ENCODE measurements at places on chromosomes 6 and 20.
A peak's percentile ranks its signal among the peaks of the same experiment; 100 is the strongest.

- DNase-seq, result no peak
- peaks cover 2% of the 10 kb centered on the region for H3K4me1 ChIP-seq
- no peaks in the 10 kb centered on the region for H3K27me3 ChIP-seq
- peaks cover 5% of the 10 kb centered on the region for H3K36me3 ChIP-seq
- no peak overlapping the region for H3K4me3 ChIP-seq
Observed at GRCh38 chr6:119243657-119244056, 105.9 kb downstream of the MAN1A1 start.

- H3K27ac ChIP-seq, result no peak overlapping the region
- DNase-seq, result no peak
- peaks cover 4% of the 10 kb centered on the region for H3K36me3 ChIP-seq
- H3K4me1 ChIP-seq, result peaks cover 13% of the 10 kb centered on the region
- H3K4me3 ChIP-seq, result no peak overlapping the region
- H3K27me3 ChIP-seq, result no peaks in the 10 kb centered on the region
Observed at GRCh38 chr20:33649201-33649681, 12.9 kb upstream of the C20orf144 start.

- H3K27ac ChIP-seq, result no peak overlapping the region
- peak; percentile 51 for DNase-seq
- no peaks in the 10 kb centered on the region for H3K36me3 ChIP-seq
- H3K27me3 ChIP-seq, result no peaks in the 10 kb centered on the region
Observed at GRCh38 chr20:33685328-33686099, 671 bp downstream of the E2F1 start.

DNA sequence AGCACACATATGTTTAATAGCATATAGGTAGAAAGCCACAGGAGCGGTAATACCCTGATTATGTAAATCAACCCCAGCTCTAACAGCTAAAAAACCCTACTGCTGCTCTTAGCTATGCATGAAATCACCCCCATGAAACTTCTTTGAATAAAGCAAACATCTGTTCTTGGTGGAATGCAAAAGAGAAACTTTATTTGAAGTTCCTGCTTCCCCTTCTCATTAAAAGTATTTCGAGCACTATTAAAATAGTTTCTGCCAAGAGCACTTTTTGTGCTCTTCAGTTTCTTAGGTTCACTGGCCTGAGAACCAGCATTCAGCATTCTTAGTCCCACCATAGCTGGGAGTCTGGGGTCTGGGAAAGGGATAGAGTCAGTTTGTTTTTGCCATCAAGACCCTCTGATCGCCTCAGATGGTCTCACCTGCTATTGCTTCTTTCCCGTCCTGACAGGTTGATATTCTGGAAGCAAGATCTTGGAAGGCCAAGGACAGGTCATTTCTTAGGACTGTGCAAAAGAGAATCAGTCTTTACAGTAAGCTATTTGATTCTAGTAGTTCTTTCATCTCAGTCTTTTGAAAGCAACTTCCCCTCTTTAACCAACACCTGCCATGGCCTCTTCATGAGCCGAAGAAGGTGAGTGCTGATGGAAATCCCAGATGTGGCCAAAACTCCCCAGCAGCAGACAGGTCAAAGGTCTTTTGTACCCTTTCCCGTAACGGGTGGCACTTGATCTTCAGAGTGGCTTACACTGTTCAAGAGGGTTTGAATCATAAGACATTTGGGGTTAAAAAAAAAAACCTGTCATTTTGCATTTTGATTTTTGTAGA, 76.5 kb upstream of the TMEM170B start:
- peaks cover 16% of the 10 kb centered on the region for H3K4me1 ChIP-seq
- H3K4me3 ChIP-seq, result no peak overlapping the region

DNA sequence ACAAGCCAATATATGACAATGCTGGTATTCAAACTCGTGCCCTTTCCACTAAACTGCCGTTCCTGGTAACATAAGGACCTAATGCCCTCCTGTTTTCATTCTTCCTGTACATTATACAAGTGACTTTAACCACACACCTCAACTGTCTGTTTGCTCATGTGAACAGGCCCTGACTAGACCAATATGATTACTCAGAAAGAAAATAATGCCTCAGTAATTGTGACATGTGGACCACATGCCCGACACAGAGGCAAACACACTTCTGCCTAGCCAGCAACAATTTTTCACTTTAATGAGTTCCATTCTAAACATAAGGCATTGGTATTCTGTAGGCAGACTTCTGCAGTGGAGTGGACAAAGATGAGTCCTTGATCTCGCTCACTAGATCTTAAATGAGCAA, 30.0 kb downstream of the SLC22A16 start:
- no peak for DNase-seq
- H3K4me3 ChIP-seq, result no peak overlapping the region
- H3K27ac ChIP-seq, result no peak overlapping the region
- H3K36me3 ChIP-seq, result peaks cover 2% of the 10 kb centered on the region
- no peaks in the 10 kb centered on the region for H3K4me1 ChIP-seq
- peaks cover 31% of the 10 kb centered on the region for H3K27me3 ChIP-seq

All from T-helper 17 cell (primary cell).